Cortex of kidney (tissue), 1 donor: ENCODE measurements at places on chromosomes 13 and 19.

- no peak for DNase-seq
These were observed 5.0 kb downstream of the FFAR1 start for GRCh38 chr19:35352448-35353304.

- DNase-seq = no peak
These were observed at the start of gene EHD2 for GRCh38 chr19:47713046-47714021. TSS of gene EHD2 (plus strand) at chr19:47713422. CDS start at chr19:47716613, 3,191 bp downstream.

GRCh38 chr19:15374105-15374651, 5.4 kb downstream of the AKAP8 start:
- DNase-seq = no peak

DNA sequence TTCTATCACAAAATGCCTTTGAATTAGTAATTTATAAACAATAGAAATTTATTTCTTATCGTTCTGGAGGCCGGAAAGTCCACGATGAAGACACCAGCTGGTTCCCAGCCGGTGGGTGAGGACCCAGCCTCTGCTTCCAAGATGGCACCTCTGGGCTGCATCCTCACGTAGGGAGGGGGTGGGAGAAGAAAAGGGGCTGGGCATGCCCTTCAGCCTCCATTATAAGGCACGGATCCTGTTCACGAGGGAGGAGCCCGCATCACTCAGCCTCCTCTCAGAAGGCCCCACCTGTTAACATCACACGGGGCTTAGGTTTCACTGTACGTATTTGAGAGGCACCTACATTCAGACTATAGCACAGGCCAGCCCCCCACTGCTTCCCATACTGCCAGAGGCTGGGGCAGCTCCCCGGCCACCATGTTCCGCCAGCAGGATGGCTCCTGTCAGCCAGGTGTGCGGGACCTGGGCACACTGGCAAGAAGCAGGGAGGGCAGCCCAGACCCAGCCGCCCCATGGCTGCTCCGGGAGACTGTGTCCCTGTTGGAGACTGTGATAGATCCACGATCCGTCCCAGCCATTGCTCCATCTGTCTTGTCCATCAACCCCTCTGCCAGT, 131.6 kb downstream of the SOX1 start:
- no peak for DNase-seq

- no peak for DNase-seq
These were observed 796 bp downstream of the ZNF304 start for GRCh38 chr19:57351867-57352266.

DNA sequence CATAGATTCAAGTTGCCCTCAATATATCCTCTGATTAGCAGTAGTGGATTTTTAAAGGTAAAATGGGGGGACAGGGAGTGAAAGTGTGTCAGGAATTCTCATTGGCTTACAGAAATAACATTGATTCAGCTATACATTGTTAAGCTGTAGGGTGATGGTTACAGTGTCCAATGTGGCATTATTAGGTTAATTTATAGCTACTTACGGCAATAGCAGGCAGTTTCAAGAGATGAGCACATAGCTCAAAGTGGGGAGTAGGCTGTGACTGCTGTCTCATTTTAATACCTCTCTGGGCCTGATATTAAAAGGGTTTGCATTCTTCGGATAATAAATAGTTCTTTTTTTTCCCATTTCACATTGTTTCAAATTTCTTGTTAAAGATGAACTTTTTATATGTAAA, 34.6 kb downstream of the PAN3 start:
- no peak for DNase-seq

GRCh38 chr19:48992581-48993174, 431 bp downstream of the GYS1 start:
- DNase-seq = no peak

DNA sequence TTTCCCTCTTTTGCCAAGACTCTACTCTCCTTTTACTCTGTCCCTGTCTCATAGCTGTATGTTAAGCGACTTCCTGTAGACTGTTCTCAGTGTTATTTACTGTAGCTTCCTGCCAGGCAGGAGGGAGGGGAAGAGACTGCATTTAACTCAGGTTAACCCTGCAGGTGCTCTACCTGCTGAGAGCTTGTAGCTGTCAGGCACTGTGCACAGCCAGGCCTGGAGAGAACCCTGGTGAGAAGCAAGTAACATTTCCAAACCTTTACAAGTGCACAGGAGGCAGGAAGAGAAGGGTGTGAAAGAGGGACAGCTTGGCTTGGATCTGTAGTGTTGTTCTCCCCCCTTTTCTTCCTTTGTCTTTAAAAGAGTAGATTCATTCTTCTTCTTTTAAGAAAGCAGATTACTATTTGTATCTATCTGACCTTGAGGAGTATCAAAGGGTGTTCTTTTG, 167.1 kb downstream of the LMO7 start:
- DNase-seq = no peak

DNA sequence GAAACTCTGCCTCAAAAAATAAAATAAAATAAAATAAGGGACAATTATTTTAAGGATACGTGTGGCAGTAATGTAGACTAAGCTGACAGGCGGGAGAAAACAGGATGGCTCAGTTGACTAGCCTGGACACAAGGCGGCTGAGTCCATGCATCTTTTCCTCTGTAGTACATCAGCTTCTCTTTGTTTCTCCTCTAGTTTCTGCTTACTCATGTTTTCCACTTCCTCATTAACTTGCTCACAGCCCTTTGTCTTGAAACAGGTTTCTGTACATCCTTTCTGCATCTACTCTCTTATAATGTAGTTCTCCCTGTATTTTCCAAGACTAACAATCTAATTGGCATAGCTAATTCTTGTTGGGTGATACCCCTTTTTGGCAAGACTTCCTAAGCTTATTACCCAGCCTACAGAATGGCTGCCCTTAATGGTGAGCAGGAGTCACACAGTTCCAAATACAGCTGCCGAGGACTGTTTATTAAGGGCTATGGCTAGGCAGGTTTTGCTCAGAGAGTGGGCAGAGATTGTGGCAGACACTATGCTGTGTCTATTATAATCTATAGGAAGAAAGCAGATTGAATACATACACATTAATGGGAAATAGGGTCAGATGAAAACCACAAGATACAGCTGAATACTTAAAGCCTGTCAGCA, 58.7 kb upstream of the KLF5 start:
- DNase-seq = no peak

- DNase-seq = no peak
These were observed 65.5 kb downstream of the STK24 start for GRCh38 chr13:98511435-98511834.

- no peak for DNase-seq
These were observed 8.7 kb upstream of the ZNF492 start for GRCh38 chr19:22625266-22626035.

DNA sequence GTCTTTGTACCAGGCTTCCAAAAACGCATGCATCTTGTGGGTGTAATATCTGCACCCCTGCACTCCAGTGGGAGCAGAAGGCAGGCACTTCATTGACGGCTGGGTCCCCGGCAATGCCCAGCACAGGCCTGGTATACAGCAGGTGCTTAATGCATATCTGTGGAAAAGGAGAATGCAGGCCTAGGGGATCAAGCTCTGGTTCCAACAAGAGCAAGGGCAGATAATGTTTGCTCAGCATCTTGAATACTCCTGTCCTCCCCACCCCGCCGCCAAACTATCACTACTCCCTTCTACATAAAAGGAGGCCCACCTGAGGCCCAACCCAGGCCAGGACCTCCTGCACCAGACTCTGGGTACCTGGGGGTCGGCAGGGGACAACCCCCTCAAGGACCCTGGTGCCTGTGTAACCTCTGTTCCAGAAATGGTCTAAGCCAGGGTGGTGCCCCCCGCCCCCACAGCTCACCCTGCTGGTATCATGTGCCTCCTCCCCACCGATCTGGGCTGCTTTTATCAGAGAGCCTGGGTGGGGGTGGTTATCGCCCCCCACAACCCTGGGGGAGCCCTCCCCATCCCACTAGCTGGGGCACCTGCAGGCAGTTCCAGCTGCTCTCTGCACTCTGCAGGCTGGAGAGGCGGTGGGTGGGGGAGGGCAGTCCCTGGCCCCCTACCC, 4.8 kb downstream of the KLF16 start:
- DNase-seq = no peak

GRCh38 chr13:66723576-66723975, 506.6 kb downstream of the PCDH9 start:
- no peak for DNase-seq

GRCh38 chr13:23912469-23912868, 15.2 kb upstream of the C1QTNF9B start:
- no peak for DNase-seq

DNA sequence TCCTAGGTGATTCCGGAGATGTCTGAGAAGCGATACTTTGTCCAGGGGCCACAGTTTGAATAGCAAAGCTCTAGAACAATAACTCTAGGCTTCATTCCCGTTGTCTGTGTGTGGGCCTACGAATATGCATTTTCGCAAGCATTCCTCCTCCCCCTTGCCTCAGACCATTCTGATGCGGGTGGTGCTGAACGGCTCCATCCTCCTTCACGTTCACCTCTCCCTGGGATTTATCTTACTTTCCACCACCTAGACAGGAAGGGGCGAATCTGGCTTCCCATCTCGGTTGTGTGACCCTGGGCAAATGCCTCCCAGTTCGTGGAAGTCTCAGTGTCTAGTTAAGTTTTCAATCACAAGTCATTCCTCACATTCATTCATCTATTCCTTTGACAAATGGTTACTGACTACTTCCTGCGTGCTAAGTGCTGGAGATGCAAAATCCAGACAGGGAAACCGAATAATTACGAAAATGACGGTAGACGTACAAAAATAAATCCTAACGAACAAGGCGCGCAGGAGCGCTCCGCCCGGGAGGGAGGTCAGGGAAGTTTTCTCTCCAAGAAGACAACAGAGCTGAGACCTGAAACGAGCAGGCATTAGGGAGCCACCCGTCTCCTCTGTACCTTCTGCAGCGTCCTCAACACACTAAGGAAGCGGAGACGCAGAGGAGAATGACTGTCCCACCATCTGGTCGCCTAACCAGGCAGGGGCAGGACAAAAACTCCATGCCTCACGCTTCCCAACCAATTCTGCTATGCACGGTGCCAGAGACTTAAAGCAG, 1.3 kb upstream of the CNOT3 start:
- no peak for DNase-seq
